ENCODE measurements at places on chromosomes 1 and 21.
A peak's percentile ranks its signal among the peaks of the same experiment; 100 is the strongest.

- DNase-seq = no peak
These were observed 9.3 kb upstream of the FAAP20 start for GRCh38 chr1:2203671-2204414.

- no peak for DNase-seq
These were observed 9.5 kb downstream of the DNM3 start for GRCh38 chr1:171850651-171851350.

DNA sequence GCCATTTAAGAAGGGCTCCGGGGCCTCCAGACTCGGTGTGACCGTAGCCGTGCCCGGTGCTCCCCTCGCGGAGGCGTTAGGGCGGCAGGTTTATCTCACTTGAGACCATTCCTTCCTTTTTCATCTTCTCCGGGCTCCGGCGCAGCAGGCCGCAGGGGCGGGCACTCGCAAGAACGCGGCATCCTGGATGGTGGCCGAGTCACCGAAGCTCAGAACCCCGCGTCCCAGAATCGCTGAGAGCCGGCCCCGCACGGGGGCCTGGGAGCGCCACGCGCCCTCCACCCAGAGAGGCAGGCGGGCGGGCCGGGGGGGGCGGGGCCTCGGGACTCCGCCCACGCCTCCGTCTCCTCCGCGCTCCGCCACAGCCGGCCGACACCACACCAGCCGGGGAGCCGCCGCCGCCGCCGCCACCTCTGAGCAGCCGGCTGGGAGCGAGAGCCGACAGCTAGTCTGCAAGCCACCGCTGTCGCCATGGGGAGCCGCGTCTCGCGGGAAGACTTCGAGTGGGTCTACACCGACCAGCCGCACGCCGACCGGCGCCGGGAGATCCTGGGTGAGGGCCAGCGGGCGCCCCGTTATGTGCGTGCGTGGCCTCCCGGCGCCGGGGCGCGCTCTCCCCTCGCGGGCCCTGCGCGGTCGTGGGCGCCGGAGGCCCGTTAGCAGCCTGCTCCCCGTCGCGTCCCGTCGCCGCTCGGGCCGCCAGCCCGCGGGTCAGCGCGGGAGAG is at the start of gene DEGS1:
DEGS1 (plus strand) TSS at position 375 of the 725 bp plus-strand sequence; CDS start at position 472, 97 bp downstream.
- DNase-seq = peak; percentile 93

DNA sequence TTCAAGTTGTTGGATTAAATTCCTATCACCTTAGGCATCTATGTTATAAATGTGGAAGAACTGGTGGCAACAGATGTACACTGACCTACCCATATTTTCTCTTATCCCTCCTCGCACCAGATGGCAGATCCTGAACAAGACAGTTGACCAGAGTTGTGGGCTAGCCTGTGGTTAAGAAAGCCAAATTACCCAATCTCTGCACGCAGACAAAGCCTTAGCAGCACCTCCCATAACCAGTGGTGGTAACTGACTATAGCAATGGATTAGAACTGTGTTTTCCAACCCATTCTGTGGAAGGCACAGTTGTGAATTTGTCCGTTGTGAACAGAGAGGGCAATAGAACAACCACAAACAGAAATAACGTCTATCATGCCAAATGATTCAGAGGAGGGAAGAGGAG is 20.6 kb downstream of the ABCB10 start:
- no peak for DNase-seq

GRCh38 chr1:97143236-97143882 is 421.8 kb downstream of the PTBP2 start:
- DNase-seq = no peak

Data from HTR-8/SVneo (cell line).